ENCODE measurements at places on chromosomes 7 and 10. TPM values are rescaled to one million over a fixed set of nuclear protein-coding genes. Genes with fewer than 3 reads are reported as not detected.

The OR6V1 gene
- polyA plus RNA-seq = not detected

The EPDR1 gene
- polyA plus RNA-seq = 4.2 TPM

DNA sequence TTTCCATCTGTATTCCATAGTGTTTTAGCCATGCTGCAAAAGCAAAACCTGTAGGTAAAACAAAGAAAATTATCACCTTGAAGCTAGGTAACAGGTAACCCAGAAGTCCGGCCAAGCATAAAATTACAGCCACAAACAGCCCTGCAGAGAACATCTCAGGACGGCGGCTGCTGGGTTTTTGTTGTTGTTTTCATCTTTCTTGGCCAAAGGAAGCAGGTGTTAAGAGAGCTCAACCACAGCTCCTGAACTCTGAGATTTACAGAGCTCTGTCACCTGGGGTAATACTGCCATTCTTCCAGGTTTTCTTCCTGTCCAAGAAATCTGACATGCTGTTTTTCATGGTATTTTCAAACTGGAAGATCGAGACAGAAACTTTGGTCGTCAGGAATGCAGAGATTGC is 847 bp upstream of the SCIN start:
- peaks cover 14% of the 10 kb centered on the region for H3K4me1 ChIP-seq
- no peak overlapping the region for H3K4me3 ChIP-seq
- no peak overlapping the region for H3K27ac ChIP-seq
- H3K36me3 ChIP-seq = no peaks in the 10 kb centered on the region
- H3K27me3 ChIP-seq = peaks cover 14% of the 10 kb centered on the region

GRCh38 chr7:30263090-30263710 is 21.2 kb upstream of the ZNRF2 start:
- H3K36me3 ChIP-seq = no peaks in the 10 kb centered on the region

The COMTD1 gene
- polyA plus RNA-seq = 105 TPM

- H3K27me3 ChIP-seq = no peaks in the 10 kb centered on the region
- DNase-seq = no peak
- H3K4me1 ChIP-seq = peaks cover 5% of the 10 kb centered on the region
- no peak overlapping the region for H3K27ac ChIP-seq
- no peaks in the 10 kb centered on the region for H3K36me3 ChIP-seq
- H3K4me3 ChIP-seq = no peak overlapping the region
Observed at GRCh38 chr7:117273325-117273724, 49.5 kb downstream of the WNT2 start.

- H3K27me3 ChIP-seq = no peaks in the 10 kb centered on the region
- H3K36me3 ChIP-seq = no peaks in the 10 kb centered on the region
- H3K27ac ChIP-seq = peak overlapping the region; percentile 95
- no peak for DNase-seq
- peaks cover 27% of the 10 kb centered on the region for H3K4me1 ChIP-seq
Observed at GRCh38 chr10:86712317-86712707, 44.0 kb downstream of the LDB3 start.

GRCh38 chr10:129965425-129965808 is 1.3 kb upstream of the EBF3 start:
- DNase-seq = no peak
- no peaks in the 10 kb centered on the region for H3K36me3 ChIP-seq
- H3K27ac ChIP-seq = no peak overlapping the region
- H3K27me3 ChIP-seq = peaks cover 74% of the 10 kb centered on the region
- peaks cover 62% of the 10 kb centered on the region for H3K4me1 ChIP-seq

The SFTPA1 gene
- polyA plus RNA-seq = 2.4 TPM

GRCh38 chr10:27568196-27569175 is 64.4 kb downstream of the RAB18 start:
- no peak overlapping the region for H3K4me3 ChIP-seq
- no peak overlapping the region for H3K27ac ChIP-seq
- no peak for DNase-seq
- no peaks in the 10 kb centered on the region for H3K4me1 ChIP-seq
- no peaks in the 10 kb centered on the region for H3K36me3 ChIP-seq
- no peaks in the 10 kb centered on the region for H3K27me3 ChIP-seq

The DKK1 gene
- not detected for polyA plus RNA-seq

GRCh38 chr7:79216236-79216635 is 237.2 kb downstream of the MAGI2 start:
- peaks cover 17% of the 10 kb centered on the region for H3K4me1 ChIP-seq
- no peaks in the 10 kb centered on the region for H3K27me3 ChIP-seq
- DNase-seq = no peak

- no peak overlapping the region for H3K27ac ChIP-seq
- H3K27me3 ChIP-seq = no peaks in the 10 kb centered on the region
- no peaks in the 10 kb centered on the region for H3K36me3 ChIP-seq
- no peak for DNase-seq
- H3K4me3 ChIP-seq = no peak overlapping the region
- H3K4me1 ChIP-seq = peaks cover 15% of the 10 kb centered on the region
Observed at GRCh38 chr10:29377333-29377961, 88.6 kb downstream of the LYZL1 start.

The MYO1G gene
- 2.8 TPM for polyA plus RNA-seq

The CELF2 gene
- polyA plus RNA-seq = 12.6 TPM

GRCh38 chr10:4243651-4244050 is 458.6 kb upstream of the KLF6 start:
- no peaks in the 10 kb centered on the region for H3K36me3 ChIP-seq
- no peaks in the 10 kb centered on the region for H3K27me3 ChIP-seq
- H3K4me3 ChIP-seq = peak overlapping the region; percentile 34
- peak; percentile 67 for DNase-seq
